ENCODE measurements at places on chromosomes 3 and 15. TPM values are rescaled to one million over a fixed set of nuclear protein-coding genes. Genes with fewer than 3 reads are reported as not detected.
A peak's percentile ranks its signal among the peaks of the same experiment; 100 is the strongest.

DNA sequence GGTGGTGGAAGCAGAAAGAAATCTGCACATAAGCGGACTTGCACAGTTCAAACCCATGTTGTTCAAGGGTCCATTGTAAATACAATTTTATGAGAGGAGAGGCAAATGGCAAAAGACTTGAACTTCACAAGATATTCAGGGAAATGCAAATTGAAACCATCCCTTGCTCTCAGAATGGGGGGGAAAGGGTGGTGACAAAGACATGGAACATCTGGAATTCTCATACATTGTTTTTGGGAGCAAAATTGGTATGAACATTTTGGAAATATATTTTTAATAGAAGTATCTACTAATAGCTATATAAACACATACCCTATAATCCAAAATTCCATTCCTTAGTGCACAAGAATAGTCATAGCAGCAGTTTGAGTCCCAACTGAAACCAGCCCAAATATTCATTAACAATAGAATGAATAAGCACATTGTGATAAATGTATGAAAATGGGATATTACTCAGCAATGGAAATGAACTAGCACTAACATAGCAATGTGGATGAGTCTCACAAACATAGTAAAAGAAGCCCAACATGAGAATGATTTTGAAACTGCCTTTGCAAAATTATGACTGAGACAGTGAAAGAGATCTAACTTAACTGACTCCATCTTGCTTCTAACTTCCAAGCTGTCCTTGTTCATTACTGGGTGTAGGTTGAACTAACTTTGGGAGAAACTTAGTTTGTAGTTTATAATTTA is 77.2 kb downstream of the CD200R1L start:
- DNase-seq: no peak

- DNase-seq: peak; percentile 52
Observed at GRCh38 chr3:186361762-186362536, at the start of gene DGKG. Gene DGKG, minus strand, starts transcription at chr3:186362234. Its CDS starts 41,775 bp downstream, at chr3:186320459.

Gene ATP8B4
- polyA plus RNA-seq: 1.2 TPM

- DNase-seq: peak; percentile 87
Observed at GRCh38 chr15:75029378-75030022, 6.1 kb downstream of the PPCDC start.

All from A549 (cell line).